ENCODE measurements at places on chromosomes 12 and 14.

GRCh38 chr12:64968989-64969819 is 144.8 kb downstream of the TBC1D30 start:
- no peak for DNase-seq

- DNase-seq: no peak
These were observed 59.5 kb upstream of the IGF1 start for GRCh38 chr12:102539651-102540553.

GRCh38 chr14:74586681-74587362 is 25.2 kb downstream of the LTBP2 start:
- no peak for DNase-seq

DNA sequence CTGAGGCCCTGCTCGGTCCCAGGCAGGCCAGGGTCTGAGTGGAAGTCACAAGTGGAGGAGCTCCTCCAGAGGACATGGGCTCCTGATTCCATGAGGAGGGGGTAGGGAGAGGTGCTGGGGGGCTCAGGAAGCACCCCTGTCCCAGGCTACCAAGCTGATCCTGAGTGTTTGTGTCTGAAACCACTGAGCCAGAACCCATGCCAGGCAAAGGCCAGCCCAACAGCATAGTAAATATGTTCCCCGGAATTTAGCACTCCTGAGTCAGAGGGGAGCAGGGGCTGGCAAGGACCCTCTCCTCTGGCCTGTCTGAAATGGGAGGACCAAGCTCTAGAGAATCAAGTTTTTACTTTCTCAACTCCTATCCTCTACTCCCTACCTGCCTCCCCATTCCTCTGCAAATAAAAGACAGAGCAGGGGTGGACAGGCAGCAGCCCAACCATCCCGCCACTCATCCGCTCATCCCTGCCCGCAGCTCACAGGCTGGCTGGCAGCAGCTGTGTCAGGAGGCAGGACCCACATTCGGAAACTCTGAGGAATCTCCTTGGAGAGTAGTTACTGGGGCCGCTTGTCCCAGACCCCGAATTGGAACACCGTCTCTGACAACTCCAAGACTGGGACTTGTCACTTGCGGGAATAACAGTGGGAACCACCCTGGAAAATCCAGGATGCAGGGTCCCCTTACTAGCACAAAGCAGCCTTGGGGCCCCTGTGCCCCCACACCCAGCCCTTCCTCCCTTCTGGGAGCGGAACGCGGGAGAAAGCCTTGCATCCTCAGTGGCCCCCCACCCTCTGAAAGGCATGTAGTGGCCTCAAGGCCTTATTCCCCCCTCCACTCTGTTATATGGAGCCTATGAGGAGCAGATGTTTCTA is 102.5 kb downstream of the ZFP36L1 start:
- no peak for DNase-seq

DNA sequence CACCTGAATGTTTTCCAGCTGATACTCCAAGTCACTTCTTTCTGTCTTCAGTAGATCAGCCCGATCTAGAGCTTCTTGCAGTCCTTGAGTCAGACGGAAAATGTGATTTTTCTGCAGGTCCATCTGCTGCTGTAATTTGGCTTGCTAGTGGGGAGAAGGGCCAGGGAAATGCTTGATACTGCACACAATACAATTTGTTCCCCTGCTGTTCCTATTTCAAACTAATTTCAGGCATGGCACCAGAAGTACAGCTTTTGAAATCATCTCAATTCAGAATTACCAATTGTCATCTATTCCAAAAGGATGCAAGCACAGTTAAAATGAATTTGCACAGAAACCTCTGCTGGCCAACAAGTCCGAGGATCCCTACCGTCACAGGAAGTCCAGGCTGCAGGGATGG is 53.4 kb downstream of the PRKAB1 start:
- no peak for DNase-seq

- no peak for DNase-seq
These were observed 73.6 kb downstream of the HECTD4 start for GRCh38 chr12:112308652-112309051.

DNA sequence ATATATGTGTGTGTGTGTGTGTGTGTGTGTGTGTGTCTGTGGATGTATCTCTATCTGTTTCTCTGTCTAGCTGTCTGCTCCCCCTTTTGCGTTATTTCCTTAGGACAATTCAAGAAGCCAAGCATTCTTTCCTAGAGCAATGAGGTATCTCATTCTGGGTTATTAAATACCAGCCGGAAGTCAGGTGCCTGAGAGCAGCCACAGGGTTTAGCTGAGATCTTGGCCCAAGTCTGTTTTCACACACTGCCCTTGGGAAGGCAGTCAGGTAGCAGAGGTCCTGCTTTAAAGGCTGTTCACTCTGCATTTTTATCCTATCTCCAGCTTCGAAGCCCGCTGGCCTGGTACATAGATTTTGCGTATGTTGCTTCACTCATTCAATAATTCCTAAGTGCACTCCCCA is 76.8 kb downstream of the TSPAN9 start:
- no peak for DNase-seq

DNA sequence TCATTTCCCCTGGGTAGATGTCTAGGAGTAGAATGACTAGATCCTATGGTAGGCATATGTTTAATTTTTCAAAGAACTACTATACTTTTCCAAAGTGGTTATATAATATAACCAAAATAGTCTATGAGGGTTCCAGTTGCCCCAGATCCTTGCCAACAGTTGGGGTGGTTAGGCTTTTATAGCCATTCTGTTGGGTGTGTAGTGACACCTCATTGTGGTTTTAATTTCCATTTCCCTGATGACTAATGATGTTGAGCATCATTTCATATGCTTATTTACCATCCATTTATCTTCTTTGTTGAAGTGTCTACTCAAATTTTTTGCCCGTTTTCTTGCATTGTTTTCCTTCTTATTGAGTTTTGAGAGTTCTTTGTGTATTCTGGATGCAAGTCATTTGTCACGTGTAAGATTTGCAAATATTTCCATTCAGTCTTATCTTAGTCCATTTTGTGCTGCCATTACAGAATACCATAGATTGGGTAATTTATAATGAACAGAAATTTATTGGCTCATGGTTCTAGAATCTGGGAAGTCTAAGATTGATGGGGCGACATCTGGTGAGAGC is 4.7 kb downstream of the SYNE2 start:
- no peak for DNase-seq

Data from inflammatory macrophage (primary cell).